ENCODE measurements at places on chromosomes 4 and X.

- DNase-seq: no peak
Observed at GRCh38 chrX:9912351-9913145, 54.6 kb upstream of the CLDN34 start.

GRCh38 chrX:123851079-123851478 is 8.8 kb upstream of the XIAP start:
- no peak for DNase-seq

DNA sequence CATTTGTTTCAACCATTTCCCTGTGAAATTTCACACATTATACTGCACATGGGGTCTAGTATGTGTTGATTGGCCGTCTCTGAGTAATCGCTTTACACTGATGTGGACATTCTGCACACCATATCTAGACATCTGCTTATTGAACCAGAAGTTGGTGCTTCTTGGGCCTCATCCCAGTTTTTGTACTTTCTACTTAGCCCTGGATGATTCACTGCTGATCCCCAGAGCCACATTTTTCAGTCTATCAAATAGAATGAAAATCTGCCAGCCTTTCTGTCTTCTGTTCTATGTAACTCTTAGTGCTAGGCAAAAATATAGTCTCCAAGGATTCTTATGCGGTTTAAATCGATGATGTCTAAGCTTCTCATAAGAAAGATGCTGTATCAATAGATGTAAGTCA is 40.5 kb upstream of the RELL1 start:
- DNase-seq: no peak

GRCh38 chr4:40323866-40324265 is 11.3 kb upstream of the CHRNA9 start:
- DNase-seq: peak; percentile 38

DNA sequence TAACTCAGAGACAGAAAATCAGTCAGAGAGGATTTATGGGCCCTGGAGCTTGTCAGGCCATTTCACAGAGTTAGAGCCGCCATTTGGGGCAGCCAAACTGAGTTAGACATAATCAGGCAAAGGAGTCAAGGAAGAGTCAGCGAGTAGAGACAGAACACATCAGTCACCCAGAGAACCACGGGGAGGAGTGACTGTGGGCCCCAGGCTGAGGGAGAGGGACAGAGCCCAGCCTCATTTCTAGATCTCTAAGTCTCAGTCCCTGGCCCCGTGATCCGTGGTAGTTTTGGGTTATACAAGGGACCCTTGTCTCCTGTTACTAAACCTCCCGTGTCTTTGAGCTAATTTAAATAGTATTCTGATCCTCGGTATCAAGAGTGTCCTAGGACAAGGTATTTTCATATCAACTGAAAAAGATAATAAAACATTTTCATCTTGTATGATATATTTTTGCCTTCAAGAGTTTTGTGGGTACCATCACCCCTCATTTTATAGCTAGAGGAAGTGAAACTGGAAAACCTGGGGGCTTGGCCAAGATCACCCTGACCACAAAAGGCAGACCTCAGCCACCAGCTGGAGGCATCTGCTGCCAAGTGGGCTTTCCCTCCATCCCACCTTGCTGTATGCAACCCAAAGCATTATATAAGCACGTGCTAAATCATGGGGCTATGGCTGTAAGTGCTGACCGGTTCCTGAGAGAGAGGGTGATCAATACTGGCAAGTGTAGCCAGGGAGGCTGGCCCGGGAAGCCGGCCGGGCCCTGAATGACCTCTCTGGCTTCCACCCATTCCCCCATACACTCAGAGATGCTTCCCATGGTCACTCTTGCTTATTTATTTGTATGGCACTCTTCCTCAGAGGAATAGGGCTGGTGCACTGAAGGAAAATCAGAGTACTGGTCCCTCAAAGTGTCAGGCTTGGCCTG is 204.1 kb downstream of the BCOR start:
- DNase-seq: no peak

DNA sequence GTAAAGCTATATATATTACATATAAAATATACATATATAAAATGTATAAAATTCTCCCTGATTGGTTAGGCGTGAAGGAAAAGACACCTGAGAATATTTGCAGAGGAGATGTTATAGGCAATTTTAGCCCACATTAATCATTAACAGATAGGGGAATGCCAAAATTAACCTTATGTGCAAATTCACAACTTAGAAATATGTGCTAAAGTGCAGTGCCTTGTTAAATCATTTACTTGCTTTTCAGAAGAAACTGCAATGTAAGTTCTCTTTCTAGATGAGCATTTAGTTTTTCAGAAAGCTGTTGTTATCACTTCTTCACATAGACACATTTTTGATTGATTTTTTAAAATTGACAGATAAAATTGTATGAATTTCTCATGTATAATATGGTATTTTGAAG is 5.6 kb downstream of the TASL start:
- no peak for DNase-seq

GRCh38 chr4:4384837-4385236 is 2.1 kb upstream of the NSG1 start:
- DNase-seq: peak; percentile 22

DNA sequence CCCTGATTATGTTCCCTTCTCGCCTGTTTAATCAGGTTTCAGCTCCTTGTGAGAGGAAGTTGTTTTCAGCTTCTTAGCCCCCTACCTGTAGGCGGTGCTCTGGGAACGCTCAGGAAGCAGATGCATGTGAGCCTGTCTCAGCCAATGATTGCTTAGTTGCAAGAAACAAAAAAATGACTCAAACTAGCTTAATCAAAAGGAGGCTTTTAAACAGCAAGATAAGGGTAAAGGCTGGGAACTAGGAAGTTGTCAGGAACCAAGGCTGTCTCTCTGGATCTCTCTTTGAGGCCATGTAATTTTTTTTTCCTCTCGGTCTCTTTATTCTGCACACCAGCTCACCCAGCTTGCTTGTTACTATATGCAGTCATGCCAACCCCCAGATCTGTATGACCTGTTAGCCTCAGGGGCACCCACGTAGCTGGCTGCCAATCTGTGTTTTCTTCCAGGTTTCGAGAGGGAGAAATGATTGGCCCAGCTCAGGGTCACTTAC is 109.1 kb downstream of the PTTG2 start:
- DNase-seq: peak; percentile 34

GRCh38 chrX:843306-843705 is 212.7 kb downstream of the SHOX start:
- DNase-seq: no peak

DNA sequence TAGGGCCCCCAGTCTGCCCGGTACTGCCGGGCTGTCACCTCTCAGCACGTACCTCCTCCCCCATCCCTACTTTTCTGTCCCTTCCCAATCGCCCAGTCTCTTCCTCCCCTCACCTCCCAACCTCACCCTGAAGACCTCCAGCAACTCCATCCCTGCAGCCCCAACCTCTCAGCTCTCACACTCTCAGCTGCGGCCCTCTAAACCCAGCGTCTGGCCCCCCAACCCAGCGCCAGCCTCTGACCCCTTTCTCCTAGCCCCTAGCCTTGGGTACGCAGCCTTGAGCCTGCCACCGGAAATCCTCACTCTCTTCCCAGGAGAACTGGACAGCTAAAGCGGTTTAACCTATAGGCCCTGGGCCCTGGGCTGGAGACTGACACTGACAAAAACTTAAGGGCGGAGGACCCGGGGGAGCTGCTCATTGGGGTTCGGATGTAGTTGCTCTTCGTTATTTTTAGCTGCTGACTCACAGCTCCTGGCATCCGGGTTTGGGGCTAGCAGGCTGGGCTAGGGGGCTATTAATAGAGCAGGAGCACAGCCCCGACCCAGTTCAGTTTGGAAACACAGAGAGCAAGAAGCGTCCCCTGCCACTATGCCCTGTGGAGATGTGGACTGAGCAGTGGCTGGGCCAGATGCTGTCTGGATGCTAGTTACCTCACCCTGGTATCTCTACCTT is 9.6 kb upstream of the DLG3 start:
- DNase-seq: peak; percentile 84

DNA sequence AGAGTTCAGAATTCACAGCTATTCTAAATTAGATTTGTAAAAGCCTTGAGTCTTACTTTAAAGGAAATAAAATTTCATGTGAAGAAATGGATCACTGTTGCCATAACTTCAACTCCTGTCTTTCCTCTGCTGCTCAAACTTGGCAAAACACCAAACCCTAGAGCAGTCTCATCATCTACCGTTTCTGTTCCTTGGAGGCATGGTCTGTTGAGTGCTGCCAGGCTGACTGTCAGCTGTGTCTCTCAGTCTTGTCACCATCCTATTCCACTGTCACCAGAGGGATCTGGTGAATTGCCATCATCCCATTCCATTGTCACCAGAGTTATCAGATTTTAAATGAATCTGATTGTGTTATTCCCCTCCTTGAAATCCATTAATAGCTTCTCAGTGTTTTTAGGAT is 55.6 kb downstream of the STIM2 start:
- peak; percentile 38 for DNase-seq

DNA sequence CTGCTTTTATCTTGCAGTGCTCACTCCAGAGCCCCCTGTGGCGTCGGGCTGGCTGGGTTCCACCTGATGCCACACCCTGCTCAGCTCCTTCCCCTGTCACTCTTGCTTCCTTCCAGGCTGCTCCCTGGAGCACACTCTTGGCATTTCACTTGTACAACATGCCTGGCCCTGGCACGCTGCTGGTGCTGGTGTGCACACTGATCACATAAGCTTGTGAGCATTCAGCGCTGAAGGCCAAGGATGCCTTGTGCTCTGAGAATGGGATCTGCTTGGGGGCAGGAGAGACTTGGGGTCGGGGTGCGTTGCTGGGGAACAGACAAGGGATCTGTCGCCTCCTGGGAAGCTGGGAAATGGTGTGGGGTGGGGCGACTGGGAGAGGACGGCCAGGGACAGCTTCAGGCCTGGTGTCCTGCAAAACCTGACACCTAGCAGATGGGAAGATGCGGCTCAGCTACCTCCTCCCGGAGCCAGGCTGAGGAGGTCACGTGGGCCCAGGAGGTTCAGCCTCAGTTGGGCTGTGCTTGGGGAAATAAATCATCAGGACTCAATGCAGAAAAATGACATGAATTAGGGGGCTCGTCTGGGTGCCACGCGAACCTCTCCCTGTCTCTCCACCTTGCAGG is 108.5 kb downstream of the PHKA2 start:
- no peak for DNase-seq

DNA sequence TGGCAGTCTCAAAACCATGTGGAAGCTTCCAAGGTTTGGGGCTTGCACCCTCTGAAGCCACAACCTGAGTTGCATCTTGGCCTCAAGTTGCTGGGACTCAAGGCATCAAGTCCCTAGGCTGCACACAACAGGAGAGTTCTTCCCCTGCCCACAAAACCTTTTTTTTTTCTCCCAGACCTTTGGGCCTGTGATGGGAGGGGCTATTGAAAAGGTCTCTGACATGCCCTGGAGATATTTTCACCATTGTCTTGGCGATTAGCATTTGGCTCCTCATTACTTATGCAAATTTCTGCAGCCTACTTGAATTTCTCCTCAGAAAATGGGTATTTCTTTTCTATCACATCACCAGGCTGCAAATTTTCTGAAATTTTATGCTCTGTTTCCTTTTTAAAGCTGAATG is 349.5 kb upstream of the EDA2R start:
- no peak for DNase-seq

DNA sequence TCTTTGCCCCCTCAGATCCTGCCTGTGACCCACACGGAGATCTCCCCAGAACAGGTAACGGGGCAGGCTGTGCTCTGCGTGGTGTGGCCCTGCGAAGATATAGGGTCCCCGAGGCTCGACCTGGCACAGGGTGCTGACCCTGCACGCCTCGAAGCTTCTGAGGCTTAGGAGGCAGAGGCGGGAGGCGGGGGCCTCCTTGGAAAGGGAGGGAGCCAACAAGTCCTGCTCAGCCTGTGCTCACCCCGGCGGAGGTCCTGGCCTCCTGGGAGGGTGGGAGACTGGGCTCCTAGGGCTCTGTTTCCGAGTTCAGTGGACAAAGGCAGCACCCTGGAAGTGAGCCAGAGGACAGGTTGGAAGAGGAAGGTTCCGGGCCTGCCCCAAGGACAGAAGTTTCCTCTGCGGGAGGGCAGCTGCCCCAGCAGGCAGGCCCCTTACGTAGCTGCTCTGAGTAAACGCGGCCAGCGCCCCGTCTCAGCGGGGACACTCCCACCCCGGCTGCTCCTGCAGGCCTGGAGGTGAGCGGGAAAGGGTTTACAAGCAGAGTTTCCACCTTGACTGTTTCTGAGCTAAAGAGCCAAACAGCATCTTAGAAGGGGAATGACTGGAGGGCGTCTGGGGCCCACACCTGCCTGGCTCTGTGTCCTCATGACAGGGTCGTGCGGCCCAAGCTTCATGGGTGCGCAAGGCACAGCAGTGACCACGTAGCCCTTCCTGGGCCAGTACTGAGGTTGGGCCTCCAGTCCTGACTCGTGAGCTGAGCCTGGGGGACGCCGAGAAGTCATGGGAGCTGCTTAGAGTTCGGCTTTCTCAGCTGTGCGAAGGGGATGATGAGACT is 16.1 kb downstream of the TMEM175 start:
- DNase-seq: no peak

DNA sequence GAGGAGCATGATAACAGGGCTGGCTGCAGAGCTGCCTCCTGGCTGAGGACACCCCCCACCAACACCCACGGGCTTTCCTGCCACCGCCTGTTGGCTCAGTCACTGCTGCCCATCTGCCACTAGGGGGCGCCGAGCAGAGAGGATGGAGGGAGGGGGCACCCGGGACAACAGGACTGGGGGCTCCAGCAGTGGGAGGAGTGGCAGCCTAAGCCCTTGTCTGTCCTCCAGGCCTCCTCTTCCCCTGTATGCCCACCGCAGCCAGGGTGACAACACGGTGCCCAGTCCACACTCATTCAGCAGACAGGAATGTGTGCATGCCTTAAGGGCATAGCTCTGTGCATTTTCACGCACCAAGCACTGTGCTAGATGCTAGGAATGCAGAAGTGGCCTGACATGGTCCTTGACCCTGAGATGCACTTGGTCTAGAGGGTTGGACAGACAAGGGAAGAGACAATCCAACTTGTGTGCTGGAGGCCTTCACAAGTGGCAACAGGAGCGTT is 149.9 kb downstream of the AMMECR1 start:
- DNase-seq: peak; percentile 90

DNA sequence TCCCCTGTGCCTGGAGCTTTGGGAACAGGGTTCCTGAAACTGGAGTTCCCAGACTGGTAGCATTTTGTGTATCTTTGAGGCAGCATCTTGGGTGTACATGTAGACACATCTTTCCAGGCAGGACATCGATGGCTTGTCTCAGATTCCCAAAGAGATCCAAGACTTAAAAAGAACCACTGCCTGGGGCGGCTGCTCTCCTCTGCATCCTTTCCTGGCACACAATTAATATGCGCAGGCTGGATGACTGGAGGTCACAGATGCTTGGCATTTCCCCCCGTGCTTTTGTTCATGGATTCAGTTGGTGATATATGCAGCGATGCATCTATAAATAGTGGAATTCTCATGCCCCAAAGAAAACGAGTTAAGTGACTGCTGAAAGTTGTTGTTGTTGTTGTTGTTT is 80.5 kb downstream of the CLDN34 start:
- peak; percentile 55 for DNase-seq

- DNase-seq: no peak
Observed at GRCh38 chr4:106659371-106659770, 290.8 kb upstream of the GIMD1 start.

GRCh38 chrX:43559644-43560043 is 96.5 kb upstream of the MAOA start:
- peak; percentile 13 for DNase-seq
